A172 (cell line): ENCODE measurements at places on chromosomes 7 and 10.

DNA sequence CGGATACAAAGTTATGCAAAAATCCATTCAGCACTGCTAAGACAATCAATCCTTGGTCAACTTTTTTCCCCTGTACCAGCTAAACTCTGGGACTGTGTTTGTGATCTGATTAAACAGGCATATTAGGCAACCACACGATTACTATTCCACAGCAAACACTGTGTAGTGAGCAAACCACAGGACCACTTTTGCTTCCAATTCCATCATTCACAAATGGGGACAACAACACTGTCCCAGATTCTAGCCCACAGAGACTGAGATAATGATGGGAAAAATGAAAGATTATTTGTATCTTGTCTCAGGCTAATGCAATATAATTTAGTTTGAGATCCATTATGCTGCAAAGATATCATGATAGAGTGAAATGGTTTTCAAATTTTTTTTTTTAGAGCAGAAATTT is 163.7 kb upstream of the AOAH start:
- no peak for DNase-seq

- DNase-seq: no peak
Measured at GRCh38 chr7:46226860-46227259, 305.8 kb upstream of the IGFBP3 start.

DNA sequence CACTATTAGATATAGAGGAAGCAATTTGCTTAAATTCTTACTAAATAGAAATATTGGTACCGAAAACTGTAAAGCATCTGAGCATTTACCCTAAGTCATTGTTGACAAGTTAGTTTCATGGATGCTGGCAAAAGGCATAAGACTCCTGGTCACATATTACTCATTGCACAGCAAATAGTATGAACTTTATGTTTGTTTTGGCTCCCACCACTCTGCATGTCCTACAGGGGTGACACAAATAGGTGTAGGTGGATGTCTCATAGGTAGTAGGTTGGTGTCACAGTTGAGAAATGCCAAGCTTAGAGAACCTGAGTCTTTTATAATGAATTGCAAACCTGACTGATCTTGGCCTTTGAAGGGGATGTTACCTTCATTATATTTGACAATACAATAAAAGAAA is 199.6 kb upstream of the SEMA3D start:
- DNase-seq: no peak

DNA sequence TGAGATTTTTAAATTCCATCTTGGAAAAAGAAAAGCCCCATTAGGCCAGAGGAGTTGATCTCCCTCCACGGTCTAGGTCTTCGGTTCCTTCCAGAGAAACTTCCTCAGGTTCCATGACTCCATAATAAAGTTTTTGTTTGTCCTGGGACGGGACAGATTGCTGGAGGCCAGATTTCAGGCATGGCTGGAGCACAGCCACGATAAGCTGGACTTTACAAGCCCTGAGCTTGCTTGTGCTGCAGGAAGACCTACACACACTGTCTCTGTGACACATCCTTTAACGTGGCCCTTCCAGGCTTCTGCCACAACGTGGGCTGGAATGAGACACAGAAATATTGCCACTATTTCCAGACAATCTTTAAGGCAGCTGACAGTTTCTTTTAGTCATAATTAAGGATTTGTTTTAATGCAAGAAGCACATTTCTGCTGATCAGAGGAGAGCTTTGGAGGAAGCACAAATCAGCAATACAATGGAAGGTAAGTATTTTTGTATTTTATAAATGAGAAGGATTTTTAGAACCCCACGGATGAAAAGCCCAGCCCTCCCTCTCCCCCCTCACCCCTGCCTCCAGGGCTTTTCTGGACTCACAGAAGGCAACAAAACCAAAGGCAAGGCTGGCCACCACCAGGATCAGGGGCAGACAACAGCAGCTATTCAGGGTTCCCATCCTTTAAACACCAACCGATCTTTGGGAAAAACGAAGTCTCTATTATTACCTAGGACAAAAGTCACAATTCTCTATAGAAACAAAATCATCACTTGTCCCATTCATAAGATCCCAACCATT is 6.5 kb downstream of the CTBP2 start:
- DNase-seq: no peak

DNA sequence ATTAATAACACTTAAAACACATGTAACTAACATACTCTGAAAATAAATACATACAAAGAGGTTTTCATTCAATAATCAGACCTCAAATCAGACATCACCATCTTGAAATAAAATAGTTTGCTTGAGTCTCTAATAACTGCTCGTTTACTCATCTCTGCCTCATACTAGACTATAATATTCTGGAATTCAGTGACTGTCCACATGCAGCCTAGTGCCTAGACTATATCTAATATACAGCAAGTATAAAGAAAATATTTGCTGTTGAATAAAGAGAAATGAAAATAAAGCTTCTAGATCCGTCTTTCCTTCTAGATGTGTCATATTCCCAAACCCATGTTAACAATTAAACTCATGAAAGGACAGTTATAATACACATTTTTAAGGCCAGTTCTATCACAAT is 236.3 kb upstream of the LRRN3 start:
- no peak for DNase-seq
